Stimulated activated CD8-positive, alpha-beta memory T cell treated with anti-CD3 and anti-CD28 coated beads, Interleukin-12 subunit alpha, Interleukin-12 subunit beta, amount 100 ng/mL, for 4 hours (primary cell): ENCODE measurements at places on chromosomes 1 and 21.

DNA sequence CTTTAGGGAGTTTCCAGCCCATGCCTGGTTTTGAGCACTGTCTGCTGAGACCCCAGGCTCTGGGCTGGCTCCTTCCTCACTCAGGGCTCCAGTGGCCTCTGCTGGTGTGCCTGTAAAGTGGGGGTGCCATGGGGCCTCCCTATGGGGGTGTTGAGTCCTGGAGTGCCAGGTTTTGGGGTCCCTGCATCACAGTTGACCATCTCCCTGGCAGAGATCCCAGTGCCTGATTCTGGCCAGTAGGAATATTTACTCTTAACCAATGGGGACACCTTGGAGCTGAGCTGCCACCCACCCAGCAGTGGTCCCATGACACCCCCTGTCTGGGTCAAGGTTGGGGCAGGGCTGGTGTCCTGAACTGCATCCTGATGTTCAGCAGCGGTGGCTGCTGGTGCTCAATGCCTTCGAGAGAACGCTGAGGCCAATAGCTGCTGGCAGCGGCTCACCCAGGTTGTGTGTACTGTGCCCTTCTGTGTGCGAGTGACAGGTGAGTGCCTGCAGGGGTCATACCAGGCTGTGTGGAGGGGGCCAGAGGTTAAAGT lies 9.6 kb upstream of the ZNF669 start:
- DNase-seq, result no peak

GRCh38 chr1:116741836-116742565 lies 12.2 kb upstream of the CD2 start:
- no peak for DNase-seq

DNA sequence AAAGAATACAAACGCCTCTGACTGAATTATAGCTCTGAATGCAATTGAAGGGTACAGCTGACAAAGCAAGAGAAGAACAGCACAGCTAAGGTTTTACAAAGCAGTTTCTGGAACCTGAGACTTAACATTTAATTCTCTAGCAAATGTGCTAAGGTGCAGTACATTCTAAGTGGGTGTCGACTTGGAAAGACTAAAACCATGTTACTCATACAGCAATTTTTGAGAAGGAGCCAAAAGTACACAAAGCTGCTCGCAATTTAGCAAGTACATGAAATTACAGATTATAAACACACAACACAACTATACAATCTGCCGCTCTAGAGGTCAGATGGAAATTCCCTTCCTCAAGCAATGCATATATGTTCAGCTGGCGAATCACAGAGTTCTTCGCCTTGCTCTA lies 121.9 kb downstream of the TIAM1 start:
- no peak for DNase-seq

DNA sequence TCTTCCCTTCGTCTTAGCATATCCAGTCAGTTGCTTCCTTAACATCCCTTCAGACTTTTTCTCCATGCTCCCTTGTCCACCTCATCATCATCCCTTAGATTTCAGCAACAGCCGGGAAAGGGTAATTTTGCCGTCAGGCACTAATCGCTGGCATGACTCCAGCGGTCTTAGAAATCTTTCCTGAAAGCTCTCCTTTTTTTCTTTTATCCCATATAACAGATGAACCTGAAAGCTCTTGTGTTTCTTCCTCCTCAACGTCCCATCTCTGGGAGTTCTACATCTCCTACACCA lies 10.4 kb upstream of the BOLA1 start:
- DNase-seq, result no peak

- DNase-seq, result no peak
Observed at GRCh38 chr1:107436552-107437241, 295.9 kb downstream of the NTNG1 start.

DNA sequence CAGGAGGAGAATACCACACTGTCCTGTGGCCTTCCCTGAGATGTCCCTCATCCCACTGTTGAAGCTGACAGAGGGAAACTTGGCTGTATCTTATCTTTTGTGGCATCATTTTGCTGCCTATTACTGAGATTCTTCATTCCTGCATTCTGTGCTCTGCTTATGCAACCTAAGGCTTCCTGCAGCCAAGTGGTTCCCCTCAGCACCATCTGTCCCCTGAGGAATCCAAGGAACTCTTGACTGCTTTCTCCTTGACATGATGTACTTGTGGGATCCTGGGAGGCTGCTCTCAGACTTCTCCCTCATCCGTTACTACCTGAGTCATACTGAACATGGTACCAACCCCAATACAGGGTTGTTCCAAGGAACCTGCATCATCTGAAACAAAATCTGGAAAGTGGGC lies 21.1 kb upstream of the RIMKLA start:
- no peak for DNase-seq

GRCh38 chr21:41045534-41046268 lies 122.3 kb upstream of the BACE2 start:
- DNase-seq, result no peak
